ENCODE measurements at places on chromosomes 4 and X.

DNA sequence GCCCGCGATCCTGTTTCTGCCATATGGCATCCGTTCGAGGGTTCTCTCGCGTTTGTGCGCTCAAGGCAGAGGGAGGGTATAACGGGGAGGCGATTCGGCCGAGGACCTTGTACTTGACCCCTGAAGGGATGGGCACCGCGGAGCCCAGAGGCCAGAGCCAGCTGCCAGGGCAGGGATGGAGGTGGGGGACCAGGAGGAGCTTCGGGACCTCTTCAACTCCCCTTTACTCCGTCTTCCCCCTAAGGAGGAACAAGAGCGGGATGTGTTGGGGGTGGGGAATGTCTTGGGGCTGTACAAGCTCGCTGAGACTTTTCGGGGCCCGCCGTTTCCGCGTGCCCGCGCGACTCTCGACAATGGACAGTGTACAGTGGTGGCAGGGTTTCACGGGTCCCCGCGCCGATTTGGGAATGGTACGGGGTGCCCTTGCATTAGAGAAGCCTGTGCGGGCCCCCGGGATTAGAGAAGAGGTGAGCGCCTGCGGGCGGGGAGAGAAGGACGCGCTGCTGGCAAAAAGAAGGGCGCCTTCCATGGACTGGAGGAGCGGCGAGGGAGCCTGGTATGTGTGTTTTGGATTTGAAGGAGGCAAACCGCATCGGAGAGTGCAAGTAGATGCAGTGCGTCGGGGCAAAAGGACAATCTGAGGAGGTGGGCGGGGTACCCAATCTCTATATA, 760 bp downstream of the UGT8 start:
- DNase-seq = no peak

GRCh38 chr4:23485801-23486200, 404.0 kb downstream of the PPARGC1A start:
- DNase-seq = no peak

DNA sequence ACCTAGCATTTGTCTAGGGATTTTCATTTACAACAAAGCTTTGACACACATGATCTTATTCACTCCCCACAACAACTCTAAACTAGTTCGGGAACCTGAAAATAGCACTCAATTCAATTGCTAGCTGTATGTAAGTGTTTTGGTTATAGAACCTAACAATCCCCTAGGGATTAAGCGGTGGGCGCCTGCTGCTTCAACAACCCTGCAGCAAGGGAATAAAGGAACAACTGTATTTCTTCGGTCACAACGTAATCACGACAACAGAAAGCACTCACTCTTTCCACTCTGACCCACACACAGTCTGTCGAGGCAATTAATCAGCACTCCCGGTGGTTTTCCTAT, 674 bp upstream of the DIAPH2 start:
- peak; percentile 50 for DNase-seq

DNA sequence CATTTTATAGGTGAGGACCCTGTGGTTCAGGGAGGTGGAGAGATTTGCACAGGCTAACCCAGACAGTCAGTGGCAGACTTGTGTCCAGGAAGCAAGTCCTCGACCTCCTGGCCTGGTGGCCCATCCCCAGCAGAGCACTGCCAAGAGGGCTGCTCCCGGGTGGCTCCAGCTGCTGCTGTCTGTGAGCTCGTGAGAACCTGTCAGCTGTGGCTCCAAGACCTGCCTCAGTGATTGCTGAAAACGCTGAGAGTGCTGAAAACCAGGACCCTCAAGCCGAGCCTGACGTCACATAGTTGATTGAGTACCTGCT, 74.2 kb downstream of the RTL9 start:
- DNase-seq = no peak

GRCh38 chr4:177974461-177974860, 532.2 kb upstream of the AGA start:
- DNase-seq = no peak

DNA sequence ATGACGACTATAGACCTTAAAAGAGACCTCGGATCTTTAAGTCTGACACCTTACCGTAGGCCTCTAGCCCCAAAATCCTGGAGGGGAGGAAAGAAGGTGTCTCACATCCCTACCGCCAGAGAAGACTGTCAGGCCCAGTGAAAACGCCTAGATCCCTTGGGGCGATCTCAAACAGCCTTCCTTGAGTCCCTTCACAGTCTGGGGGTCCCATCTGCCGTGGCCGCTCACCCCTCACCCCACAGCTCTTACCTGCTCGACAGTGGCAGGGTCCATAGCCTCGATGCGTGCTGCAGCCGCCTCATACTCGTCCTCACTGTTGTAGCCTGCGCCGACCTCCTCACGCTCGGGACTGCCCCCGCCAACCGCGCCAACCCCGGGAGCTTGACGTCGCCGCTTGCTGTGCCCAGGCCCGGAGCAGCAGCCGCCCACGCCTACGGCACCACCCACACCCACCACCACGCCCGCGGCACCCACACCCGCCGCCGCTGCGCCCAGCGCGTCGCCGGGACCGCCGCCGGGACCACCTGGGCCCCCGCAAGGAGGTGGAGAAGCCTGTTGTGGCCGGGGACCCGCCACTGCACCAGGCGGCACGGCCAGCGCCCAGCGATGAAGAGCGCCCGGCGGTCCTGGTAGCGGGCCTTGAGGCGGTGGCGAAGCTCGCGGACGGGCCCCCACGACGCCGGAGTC, 536 bp downstream of the OTUD5 start:
- no peak for DNase-seq

DNA sequence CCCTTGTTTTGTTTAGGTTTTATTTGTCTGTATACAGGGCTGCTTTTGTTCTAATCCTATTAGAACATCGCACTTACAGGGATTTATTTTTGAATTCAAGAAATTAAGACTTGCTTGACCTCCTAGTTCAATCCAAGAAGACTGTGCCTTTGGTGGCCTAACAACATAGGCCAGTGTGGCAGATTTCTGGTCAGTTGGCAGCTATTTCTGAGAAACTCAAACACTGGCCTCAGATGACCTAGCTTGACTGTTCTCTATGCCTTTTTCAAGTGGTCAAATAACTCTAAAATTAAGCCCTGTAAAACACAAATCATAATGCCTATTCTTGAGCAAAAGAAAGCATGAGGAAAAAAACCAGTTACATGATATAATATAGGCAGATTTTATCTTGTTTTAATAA, 89.3 kb upstream of the GPR34 start:
- DNase-seq = no peak

- no peak for DNase-seq
Observed at GRCh38 chrX:71671043-71671780, 3.9 kb downstream of the LOC101059915 start.

GRCh38 chr4:169098054-169098497, 88.0 kb upstream of the CBR4 start:
- no peak for DNase-seq

GRCh38 chr4:128107766-128108165, 46.7 kb downstream of the LARP1B start:
- DNase-seq = no peak

GRCh38 chr4:164011791-164012190, 517.3 kb downstream of the TMA16 start:
- DNase-seq = no peak

GRCh38 chrX:100980608-100981497, 11.3 kb downstream of the ARL13A start:
- DNase-seq = no peak

- no peak for DNase-seq
Observed at GRCh38 chr4:182554736-182555135, 311.5 kb downstream of the TENM3 start.

GRCh38 chr4:86043755-86044592, 315.9 kb downstream of the MAPK10 start:
- DNase-seq = peak; percentile 18

DNA sequence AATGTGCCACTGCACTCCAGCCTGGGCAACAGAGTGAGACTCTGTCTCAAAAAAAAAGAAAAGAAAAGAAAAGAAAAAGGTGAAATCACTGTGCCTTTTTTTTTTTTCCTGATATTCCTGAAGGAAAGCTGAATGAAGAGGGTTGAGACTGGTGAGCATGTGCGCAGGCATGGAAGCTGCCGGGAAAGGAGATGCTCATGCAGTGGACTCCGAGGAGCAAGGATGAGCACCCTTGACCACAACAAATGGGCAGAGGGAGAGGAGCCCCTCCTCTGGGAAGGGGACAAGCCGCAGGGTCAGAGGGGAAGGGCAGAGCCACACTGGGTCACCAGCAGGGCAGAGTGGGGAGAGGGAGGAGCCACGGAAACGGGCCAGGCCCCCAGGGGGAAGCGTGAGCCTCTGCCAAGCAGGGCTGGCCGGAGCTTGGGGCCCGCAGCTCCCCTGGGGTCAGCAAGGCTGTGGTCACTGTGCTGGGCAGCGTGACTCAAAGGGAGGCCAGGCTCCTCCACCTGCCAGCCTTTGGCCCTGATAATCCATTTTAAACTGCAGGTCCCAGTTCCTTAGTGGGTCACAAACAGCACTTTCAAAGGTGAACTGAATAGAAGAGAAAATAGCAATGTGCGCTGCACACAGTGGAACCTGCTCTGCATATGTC, 79.8 kb downstream of the NAT8L start:
- no peak for DNase-seq

DNA sequence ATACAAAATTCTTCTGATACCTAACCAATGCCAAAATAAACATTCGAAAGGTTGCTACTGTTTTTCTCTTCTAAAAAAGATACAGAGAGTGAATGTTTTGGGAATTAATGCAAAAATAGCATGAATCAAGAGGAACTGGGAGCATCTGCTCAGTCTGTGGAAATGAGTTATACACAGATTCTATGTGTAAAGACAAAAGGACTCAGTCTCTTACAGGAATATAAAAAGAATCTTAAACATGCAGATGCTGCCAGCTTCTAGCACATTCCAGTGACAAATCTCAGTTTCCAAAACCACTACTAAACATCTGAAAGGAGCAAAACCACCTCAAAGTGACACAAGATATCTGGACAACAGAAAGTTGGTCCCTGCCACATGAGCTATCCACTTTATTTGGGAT, 55.0 kb downstream of the PAPSS1 start:
- DNase-seq = peak; percentile 31

DNA sequence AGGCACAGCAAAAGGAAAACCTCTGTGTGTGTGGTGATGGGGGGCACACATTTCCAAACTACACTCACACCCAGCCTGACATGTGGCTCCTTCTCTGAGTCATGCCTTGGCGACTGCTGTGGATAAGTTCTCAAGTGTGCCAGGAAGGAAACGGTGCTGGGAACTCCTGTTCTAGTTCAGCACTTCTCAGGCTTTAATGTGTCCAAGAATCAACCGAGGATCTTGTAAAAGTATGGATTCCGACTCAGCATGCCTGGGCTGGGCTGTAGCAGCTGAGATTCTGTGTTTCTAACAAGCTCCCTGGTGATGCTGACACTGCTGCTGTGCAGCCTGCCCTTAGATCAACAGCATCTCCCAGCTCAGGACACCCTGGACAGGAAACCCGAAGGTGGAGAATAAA, 20.2 kb downstream of the CLNK start:
- no peak for DNase-seq

DNA sequence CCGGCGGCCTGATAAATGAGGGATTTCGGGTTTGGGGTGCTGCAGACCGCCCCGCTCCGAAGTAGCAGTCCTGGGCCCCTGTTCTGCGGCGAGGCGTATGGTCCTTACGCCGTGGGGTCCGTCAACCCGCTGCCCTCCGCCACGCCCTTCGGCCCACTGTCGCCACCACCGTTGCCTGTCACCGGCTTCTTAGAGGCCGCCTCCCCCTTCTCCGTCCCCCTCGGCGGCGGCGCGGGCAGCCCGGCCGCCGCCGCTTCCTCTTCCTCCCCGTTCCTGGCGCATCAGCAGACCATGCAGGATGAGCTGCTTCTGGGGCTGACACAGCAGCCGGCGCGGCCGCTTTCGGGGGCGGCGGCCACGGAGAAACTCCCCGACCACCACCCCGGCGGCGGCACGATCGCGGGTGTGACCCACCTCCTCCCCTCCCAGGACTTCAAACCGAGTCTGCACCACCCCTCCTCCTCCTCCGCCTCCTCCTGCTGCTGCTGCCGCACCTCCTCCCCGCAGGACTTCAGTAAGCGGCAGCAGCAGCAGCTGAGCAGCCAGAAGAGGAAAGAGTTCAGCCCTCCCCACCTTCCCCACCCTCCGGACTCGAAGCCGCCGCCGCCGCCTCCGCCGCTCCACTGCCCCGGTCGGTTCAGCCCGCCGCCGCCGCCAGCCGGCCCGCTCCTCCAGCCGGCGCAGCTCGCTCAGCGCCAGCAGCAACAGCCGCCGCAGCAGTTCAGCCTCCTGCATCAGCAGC, 549 bp downstream of the CPEB2 start:
- DNase-seq = no peak

GRCh38 chr4:10006231-10006600, 15.1 kb downstream of the SLC2A9 start:
- peak; percentile 63 for DNase-seq

- no peak for DNase-seq
Observed at GRCh38 chr4:28636971-28637370, 1776.3 kb downstream of the STIM2 start.

GRCh38 chr4:138317175-138317748, 75.1 kb upstream of the SLC7A11 start:
- DNase-seq = no peak

- no peak for DNase-seq
Observed at GRCh38 chr4:35300996-35301774, 943.1 kb downstream of the ARAP2 start.

DNA sequence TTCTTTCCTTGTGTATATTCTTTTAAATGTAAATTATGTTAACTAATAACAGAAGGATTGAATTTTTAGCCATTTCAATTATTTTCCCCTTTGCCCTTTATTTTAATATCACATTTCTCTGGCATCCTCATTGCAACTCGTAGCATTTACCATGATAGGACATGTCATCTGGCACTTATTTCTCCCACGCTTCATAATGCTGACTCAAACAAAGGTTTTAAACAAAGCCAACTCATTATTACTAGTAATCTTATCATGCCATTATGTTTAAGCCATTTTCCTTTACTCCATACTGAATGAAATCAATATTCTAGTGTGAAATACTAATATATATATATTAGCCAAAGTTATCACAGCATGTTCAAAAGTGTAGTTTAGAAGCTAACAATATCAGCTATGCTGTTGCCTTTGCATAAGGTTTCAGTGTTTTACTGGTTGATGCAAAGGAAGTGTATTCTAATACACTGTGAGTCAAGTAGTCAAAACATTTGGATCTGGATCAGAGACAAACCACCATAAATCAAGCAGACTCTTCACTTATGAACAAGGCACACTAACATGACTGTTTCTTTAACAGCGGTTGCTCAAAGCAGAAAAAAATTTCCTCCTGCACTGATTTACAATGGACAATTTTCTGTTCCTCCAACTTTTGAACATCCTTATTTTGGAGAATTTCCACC, 281.6 kb downstream of the SLC7A11 start:
- peak; percentile 78 for DNase-seq

DNA sequence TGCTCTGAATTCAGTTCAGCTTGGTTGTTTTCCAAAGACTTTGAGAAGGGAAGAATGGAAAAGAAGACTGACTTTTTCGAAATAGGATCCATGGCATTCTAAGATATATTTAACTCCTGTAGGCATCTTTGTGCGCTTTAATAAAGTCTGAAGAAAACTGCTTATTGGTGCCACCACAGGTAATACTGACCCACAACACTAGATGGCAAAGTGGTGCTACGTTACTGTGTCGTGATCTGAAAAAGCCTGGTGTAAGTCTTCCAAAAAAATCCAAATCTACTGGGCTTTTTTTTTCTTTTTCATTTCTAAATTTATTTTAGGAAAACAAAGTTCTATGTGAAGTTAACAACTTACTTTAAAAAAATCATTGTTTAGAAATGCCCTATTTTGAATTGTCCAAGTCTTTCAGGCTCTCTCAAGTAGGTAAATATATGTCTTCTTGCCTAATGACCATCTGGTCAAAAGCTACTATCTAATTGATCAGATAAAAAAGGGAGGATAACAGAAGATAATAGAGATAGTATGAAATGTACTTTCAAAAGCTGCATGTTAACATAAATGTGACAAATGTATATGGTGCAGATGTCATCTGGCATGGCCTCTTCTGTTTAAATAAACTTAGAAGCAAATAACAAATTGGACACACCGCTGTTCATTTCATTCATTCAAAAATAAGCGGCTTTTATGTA, 47.0 kb upstream of the MID1IP1 start:
- peak; percentile 21 for DNase-seq
